ENCODE measurements at places on chromosomes 4 and X.
A peak's percentile ranks its signal among the peaks of the same experiment; 100 is the strongest.

GRCh38 chrX:104681214-104681613 is 115.2 kb downstream of the IL1RAPL2 start:
- DNase-seq: no peak

- DNase-seq: no peak
Observed at GRCh38 chr4:139559687-139560086, 3.7 kb upstream of the SETD7 start.

- no peak for DNase-seq
Observed at GRCh38 chr4:84808332-84808731, 158.2 kb downstream of the WDFY3 start.

DNA sequence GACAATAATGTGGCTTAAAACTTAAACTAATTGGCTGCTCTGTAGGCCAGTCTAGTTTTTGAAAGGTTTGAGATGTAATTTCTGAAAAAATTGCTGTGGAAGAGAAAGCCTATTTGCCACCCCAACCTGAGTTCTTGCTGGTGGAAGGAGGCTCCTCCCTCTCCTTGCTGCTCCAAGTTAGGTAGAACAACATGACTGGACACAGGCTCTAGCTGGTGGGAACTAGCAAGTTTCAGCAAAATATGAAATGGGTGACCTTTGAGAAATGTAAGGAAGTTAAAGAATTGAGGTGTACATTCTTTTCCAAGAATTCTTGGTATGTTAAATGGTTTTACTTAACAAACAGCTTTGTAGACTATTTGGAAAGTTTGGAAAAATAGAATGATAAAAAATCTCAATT is 8.0 kb downstream of the RPL34 start:
- no peak for DNase-seq

- no peak for DNase-seq
Observed at GRCh38 chr4:24896977-24897376, 15.9 kb downstream of the CCDC149 start.

- DNase-seq: no peak
Observed at GRCh38 chr4:156230176-156230575, 276.5 kb upstream of the CTSO start.

GRCh38 chrX:20740443-20740842 is 473.7 kb upstream of the RPS6KA3 start:
- no peak for DNase-seq

GRCh38 chr4:168787801-168788595 is 222.1 kb downstream of the CBR4 start:
- no peak for DNase-seq

DNA sequence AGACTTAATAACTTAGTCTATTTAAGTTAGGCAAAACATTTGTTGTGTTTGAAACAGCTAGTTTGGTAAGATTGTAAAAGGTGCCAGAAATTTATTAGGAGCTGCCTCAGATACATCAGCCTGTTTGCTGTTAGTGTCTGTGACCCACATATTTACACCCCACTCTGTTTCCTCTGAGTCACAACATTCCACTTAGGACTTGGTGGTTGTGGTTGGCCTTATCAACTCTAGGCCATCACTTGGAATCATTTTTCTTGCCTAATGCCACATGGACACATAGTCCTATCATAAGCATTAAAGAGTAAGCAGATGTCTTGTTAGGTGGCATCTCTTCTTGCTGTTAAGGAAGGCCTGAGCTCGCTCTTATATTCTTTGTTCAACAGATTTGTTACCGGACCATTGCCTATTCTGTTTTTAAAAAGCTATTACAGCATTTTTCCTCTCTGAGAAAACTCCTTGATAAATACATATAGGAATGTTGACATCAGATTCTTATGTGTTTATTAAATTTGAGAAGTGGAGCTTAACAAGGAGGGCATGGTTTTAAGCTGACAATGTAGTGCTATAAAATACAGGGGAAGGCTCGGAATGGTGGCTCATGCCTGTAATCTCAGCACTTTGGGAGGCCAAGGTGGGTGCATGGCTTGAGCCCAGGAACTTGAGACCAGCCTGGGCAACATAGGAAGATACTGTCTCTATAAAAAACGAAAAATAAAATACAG is 51.2 kb upstream of the PGRMC2 start:
- no peak for DNase-seq

GRCh38 chr4:55795341-55795740 is 24.2 kb upstream of the EXOC1L start:
- no peak for DNase-seq

DNA sequence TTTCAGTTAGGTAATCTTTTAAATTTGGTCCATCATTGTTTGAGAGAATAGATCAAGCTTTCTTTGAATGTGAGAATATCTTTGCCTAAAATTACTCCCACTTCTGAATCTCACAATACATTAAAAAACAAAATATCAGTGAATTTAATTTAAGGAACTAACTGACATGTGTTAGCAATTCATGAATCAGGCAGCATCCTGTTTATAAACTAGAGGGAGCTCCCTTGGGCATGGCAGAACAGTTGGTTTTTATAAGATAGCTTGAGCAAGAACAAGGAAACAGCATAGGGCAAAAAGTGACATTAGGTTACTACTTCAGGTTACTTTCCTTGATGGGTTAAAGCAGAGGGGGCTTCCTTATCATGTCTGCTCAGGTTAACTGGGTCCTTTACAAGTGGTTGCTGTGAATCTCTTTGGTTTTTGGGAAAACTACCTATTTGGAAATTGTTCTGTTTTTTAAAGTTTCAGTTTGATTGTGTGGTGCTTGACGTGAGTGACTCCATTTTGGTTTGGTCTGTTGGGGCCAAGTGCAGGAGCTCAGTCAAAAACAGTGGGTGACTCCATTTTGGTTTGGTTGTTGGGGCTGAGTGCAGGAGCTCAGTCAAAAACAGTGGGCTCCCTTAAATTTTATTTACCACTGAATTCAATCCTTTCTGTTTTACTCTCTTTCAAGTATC is 68.0 kb downstream of the PPEF2 start:
- DNase-seq: no peak

GRCh38 chr4:74997948-74998729 is 65.2 kb downstream of the PARM1 start:
- no peak for DNase-seq

DNA sequence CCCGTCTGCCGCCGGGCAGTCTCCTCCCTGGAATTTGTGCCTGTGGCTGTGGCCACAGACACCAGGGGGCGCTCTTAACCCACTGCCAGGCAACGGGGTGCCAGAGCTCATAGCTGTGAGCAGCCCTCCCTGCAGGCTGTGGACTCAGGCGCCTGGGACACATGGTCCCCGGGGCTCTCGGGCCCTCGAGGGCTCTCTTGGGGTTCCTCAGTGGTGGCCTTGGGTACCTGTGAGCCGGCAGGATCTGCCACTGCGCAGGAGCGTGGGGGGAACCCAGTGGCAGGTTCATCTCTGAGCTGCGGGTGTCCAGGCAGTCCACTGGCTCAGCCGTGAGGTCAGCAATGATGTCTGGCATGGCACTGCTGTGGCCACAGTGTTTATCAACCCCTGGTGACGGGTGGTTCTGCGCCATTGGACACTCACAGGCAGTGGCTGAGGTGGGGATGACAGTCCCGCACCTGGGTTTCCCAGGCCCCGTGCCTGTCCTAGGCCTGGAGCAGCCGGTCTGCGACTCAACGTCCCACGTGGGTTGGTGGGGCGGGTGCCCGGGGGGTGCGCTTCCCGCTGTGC is 37.2 kb downstream of the PCGF3 start:
- peak; percentile 95 for DNase-seq

DNA sequence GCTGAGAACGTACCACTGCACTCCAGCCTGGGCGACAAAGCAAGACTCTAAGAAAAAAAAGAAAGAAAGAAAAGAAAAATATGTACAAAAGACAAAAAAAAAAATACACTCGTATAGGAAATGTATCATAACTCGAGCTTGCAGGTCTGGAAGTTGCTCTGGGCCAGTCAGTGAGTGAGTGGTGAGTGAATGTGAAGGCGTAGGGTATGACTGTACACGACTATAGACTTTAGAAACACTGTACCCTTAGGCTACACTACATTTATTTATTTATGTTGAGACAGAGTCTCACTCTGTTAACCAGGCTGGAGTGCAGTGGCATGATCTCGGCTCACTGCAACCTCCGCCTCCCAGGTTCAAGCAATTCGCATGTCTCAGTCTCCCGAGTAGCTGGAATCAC is 29.4 kb downstream of the EVC2 start:
- no peak for DNase-seq

DNA sequence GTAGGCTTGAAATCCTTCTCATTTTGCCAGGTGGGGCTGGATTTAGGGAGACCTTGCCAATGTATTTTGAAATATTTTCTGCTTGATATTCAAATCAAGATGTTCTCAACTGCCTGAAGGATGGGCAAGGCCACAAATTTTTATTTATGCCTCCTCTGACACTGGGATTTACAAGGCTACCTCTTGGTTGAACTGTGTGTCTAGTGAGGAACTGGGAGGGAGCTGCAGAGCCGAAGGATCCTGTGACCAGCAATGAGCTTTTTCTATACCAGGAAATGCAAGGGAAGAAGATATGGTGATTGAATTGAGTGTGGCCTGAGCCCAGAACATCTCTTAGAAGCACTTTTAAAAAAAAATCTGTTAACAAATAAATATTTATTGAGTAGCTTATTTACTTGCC is 14.9 kb downstream of the VSIG1 start:
- DNase-seq: no peak

- DNase-seq: no peak
Observed at GRCh38 chr4:134722306-134722705, 520.7 kb upstream of the PABPC4L start.

DNA sequence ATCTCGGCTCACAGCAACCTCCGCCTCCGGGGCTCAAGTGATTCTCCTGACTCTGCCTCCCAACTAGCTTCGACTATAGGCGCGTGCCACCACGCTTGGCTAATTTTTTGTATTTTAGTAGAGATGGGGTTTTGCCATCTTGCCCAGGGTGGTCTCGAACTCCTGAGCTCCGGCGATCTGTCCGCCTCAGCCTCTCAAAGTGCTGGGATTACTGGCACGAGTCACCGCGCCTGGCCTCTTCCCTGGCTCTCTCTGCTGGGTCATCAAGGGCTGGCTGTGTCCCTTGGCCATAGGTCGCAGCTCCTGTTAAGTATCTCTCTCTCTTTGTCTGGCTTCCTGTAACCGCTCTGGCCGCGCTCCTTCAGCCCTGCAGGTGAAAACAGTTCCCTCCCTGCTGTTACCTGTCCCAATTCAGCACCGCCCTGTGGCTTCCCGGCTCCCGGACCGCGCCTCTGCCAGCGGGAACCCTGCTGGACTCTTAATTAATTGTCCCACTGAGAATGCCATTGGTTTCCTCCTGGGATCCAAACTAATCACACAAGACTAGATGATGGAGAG is 1.3 kb upstream of the RGS12 start:
- DNase-seq: no peak

DNA sequence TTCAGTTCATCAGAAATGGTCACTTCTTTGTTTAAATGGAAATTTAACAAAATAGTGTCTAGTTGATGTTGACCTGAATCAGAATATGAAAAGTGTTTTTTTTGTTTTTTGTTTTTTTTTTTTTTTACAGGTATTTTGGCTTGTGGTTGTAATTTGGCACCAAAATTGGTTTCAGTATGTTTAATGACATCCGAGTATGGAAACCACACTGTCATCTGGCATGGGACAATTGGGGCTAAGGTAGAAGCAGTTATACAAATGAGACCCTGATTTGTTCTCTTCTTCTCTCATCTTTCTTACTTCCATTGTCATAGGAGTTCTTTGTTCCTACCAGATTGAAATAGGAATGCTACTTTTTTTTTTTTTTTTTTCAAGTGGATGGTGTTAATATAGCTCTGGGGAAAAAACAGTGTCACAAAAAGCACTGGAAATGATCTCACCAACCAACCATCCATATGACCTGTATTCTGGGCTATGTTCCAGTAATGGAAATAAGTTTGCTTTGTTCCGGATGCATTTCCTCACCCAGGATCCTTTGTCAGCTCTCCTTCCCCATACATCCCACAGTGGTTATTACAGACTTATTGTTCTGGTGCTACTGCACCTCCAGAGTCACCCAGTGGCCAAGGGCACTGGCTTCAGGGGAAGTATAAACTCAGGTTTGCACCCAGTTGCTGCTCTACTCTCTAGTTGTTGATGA is 95.8 kb downstream of the ATXN3L start:
- no peak for DNase-seq

DNA sequence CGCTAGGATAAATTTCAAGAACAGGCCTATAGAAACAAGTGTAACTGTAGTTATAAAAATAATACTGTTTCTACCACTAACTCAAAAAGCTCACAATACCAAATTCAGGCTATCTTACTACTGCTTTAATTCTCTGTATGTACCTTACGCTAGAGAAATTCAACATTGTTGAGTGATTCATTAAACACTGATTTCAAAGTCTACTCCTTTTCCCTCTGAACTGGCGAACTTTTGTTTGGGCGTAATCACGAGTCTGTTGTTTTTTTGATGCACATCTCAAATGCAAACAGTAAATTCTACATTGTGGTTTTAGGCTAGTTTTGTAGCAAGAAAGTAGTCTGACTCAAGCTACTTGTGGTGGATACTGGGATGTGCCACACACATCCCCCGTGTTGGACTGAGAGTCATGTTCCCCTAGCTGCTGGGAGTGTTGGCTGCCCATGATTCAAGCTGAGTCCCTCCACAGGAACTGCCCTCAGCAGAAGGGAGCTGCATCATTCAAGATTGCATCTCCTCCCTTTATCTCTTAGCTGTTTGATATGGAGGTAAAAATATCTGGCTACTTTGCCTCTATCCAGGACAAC is 406.1 kb downstream of the RAPGEF2 start:
- DNase-seq: no peak

DNA sequence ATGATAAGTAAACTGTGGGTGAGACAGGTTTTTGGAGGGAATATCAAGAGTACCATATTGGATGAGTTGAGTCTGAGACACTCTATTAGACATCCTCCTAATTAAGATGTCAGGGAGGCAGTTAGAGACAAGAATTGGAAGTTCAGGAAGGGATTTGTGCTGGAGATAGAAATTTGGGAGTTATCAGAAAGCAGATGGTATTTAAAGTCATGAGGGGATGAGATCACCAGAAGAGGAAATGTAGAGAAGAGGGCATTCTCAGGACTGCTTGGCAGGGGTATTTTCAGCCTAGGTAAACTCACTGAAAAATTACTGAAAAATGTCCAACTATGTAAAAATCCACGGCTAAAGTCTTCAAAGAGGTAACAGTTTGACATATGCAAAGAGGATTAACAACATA is 161.6 kb upstream of the PGRMC2 start:
- DNase-seq: no peak

GRCh38 chr4:59249110-59249509 is 1951.0 kb upstream of the ADGRL3 start:
- DNase-seq: no peak

Measured in D341Med (cell line).